Activated T-helper 2 cell treated with anti-CD3 and anti-CD28 coated beads, Interferon-gamma antibody, Interleukin-2, Interleukin-4, amounts not matched to agents 10 μg/mL and 5 μg/mL and 100 μg/mL, durations not matched to agents 14 hours and 24 hours and 36 hours (primary cell): ENCODE measurements at places on chromosomes 5 and 9. TPM values are rescaled to one million over a fixed set of nuclear protein-coding genes. Genes with fewer than 3 reads are reported as not detected.

KLHL3 gene
- 1.7 and 2.3 TPM in 2 replicates for total RNA-seq

KLF4 gene
- 0.52 and 1.4 TPM in 2 replicates for total RNA-seq

PCDHB16 gene
- not detected in 2 replicates for total RNA-seq

SLC2A8 gene
- total RNA-seq: 9.8 and 10.7 TPM in 2 replicates
